ENCODE measurements at places on chromosomes 6 and 20. TPM values are rescaled to one million over a fixed set of nuclear protein-coding genes. Genes with fewer than 3 reads are reported as not detected.

GRCh38 chr20:45461225-45461624 lies 8.3 kb upstream of the WFDC2 start:
- H3K27me3 ChIP-seq: peaks cover 21% of the 10 kb centered on the region
- H3K4me3 ChIP-seq: no peak overlapping the region
- H3K36me3 ChIP-seq: no peaks in the 10 kb centered on the region
- H3K27ac ChIP-seq: no peak overlapping the region
- no peaks in the 10 kb centered on the region for H3K4me1 ChIP-seq

DNA sequence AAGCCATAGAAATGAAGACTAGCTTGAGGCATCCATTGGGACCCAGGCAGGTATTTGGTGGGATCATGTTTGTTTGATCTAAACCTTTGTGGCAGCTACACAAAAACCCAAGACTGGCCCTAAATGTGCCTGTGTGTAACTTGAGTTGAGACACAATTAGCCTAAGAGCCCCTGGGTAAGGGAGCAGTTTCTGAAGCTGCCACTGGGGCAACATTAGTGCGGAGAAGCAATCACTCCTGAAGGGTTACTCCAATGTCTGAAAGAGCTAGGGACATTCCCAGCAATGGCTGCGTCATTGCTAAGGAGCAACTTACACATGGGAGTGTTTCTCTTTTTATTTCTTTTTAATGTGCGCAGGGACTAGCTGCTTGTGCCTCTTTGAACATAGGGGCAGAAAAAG lies 67.9 kb upstream of the EEF1E1 start:
- no peaks in the 10 kb centered on the region for H3K27me3 ChIP-seq
- no peak overlapping the region for H3K27ac ChIP-seq
- H3K36me3 ChIP-seq: no peaks in the 10 kb centered on the region

DNA sequence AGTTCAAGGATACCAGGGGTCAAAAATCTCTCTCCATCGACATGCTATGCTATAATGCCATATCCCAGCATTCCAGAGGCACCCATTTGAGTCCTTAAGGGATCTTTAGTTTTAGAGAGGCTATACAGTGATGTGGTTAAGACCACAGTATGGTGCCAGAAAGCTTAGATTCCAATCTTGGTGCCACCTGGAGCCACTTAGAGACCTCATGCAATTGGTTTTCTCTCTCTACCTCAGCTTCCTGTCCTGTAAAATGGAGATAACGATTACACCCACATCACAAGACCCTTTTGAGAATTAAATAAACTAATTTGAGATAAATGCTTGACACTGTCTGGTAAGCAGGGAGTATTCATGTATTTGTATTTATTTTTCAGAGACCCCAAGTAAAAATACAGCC lies 39.0 kb downstream of the PLAGL1 start:
- peaks cover 18% of the 10 kb centered on the region for H3K36me3 ChIP-seq
- DNase-seq: no peak
- H3K4me3 ChIP-seq: no peak overlapping the region
- H3K27me3 ChIP-seq: no peaks in the 10 kb centered on the region
- peaks cover 48% of the 10 kb centered on the region for H3K4me1 ChIP-seq

The SCRT2 gene
- not detected for polyA plus RNA-seq

The OR2B6 gene
- polyA plus RNA-seq: 0.18 TPM

Measured in spleen (tissue), 13 donors.